DND-41 (cell line): ENCODE measurements at places on chromosomes 1 and 21.

- no peak for DNase-seq
Observed at GRCh38 chr1:165316153-165316772, 40.3 kb downstream of the LMX1A start.

GRCh38 chr1:63640633-63641567, 47.7 kb downstream of the PGM1 start:
- no peak for DNase-seq

DNA sequence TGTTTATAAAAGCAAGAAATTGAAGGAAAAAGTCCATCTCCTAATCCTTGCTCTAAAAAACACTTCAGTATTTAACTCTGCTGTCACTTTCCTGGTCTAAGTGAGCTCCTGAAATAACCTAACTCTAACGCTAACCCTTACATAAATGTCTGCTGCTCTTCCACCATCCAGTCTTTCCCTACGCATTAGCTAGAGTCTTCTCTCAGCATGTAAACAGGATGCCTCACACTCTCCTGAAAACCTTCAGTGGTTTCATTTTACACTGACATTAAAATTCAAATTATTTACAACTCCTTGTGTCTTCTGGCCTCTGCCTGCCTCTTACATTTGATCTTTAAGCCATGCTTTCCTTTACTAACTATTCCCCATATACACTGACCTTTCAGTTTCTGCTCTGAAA, 697.6 kb upstream of the CXADR start:
- no peak for DNase-seq

DNA sequence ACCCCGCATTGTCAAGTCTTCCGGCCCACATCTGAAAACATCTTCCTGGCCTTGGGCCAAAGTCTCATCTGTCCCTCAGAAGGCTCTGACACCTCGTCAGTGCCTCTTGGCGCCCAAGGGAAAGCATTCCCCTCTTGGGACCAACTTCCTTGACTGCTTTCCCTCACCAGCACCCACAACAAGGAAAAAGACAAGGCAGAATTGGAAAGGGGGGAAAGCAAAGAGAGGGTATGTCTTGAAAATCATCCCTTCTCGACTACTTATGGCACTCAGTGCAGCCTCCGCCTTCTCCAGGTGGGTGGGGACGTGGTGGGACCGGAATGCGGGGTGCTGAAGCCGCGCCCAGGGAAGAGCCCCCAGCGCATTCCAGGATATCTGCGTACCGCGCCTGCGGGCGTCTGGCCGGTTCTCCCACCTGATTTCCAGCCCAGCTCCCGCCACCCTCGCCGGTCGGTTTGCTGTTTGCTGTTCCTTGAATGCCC, 554 bp upstream of the SLC39A1 start:
- no peak for DNase-seq

DNA sequence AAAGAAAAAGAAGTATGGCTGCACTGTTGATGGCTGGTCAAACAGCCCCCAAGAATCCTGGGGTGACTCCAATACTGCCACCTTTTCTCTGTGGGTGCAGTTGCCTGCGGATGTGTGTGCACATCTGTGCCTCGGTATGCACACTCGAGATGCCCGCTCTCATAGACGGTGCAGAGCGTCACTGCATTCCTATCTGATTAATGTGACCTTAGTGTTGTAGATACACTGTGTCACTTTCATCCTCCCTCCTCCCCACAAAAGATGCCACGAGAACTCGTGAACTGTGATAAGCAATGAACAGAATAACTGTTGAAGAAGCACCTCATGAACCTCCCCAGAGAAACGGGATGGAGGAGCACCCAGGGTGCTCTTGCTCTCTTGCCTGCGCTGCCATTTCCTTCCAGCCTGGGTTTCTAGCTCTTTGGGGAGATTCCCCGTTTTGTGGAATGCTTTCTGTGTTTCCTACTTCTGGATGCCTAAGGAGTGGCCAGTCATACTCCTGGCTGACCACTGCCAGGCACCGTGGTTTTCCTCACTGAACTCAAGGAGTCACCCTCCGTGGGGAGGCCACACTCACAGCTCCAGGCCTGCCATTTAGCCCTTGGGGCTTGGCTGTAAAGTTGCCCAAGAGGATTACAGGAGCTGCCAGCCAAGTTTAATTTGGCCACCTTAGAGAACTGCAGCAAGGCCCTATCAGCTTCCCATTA, 32.0 kb downstream of the NTPCR start:
- no peak for DNase-seq

DNA sequence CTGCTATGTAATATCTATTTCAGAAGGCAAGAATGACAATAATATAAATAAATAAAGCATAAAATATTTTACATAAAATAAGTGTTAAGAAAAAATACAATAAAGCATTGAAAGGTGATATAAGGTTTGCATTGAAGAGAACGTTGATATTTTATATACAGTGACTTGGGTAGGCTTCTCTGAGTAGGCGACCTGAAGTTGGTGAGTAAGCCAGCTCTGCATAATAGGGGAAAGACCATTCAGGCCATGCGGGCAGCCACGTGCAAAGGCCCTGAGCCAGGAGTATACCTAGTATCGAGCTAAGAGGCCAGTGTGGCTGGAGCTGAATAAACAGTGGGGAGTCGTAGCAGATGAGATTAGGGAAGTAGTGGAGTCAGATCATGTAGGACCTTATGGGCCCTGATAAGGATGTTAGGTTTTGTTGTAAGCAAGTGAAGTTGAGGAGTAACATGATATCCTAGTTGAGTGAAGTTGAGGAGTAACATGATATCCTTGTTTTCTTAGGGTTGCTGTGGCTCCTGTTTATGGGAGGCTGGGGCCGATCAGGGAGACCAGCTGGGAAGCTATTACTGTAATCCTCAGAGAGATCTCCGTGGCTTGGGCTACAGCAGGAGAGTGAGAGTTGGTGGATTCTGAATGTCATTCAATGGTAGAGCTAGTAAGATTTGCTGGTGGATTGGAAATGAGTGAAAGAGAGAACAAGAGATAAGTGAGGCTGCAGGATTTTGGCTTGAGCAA, 22.0 kb downstream of the KCNK1 start:
- DNase-seq: no peak

DNA sequence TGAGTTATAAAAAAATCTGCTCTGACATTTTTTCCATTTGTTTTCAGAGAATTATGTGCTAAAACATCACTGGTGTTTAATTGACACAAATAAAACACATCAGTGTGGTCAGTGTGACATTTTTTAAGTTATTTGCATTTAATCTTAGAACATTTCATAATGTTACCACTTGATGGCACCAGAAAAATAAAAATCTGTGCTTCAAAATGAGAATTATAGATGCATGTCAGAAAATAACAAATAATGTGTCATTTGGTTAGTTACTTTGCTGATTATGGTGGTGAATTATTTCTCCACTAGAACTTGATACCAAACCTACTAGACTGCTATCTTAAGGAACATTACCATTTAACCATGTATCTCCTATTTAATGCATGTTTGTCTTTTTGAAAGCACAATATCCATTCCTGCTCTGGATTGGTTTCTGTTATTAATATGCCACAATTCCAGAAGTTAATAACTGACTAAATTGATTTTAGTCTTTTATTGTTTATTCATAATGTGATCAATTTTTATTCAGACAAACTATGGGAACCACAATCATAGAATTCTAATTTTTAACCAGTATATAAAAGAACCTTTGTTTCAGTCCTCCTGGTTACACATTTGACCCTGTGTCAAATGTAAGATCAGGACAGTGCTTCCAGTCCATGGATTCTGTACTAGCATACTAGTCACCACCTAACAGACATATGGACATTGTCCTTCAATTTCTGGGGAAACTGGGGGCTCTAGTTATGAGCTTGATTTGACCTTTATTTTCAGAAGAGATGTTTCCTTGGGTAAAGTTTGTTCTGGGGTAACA, 81.0 kb downstream of the RPS6KC1 start:
- DNase-seq: no peak

- DNase-seq: no peak
Observed at GRCh38 chr21:17513214-17514123, 626 bp downstream of the CXADR start.

DNA sequence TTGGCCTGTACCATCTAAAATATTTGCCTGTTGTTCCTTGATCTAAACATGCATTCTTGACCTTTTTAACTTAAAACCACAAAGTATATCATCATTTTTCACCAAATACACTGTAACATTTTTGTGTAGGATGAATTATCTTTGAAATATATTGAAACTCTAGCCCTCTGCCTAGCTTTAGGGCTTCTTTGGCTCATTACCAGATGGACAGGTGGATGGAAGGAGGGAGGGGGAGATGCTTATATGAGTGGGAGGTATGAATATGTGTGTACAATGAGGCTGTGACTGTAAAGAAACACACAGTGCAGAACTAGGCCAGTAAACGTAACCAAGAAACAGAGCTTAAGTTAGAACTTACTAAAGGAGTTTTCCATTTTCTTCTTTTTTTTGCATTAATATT, 118.5 kb downstream of the ESRRG start:
- DNase-seq: no peak

GRCh38 chr1:225479996-225480720, 52.3 kb upstream of the LBR start:
- no peak for DNase-seq

DNA sequence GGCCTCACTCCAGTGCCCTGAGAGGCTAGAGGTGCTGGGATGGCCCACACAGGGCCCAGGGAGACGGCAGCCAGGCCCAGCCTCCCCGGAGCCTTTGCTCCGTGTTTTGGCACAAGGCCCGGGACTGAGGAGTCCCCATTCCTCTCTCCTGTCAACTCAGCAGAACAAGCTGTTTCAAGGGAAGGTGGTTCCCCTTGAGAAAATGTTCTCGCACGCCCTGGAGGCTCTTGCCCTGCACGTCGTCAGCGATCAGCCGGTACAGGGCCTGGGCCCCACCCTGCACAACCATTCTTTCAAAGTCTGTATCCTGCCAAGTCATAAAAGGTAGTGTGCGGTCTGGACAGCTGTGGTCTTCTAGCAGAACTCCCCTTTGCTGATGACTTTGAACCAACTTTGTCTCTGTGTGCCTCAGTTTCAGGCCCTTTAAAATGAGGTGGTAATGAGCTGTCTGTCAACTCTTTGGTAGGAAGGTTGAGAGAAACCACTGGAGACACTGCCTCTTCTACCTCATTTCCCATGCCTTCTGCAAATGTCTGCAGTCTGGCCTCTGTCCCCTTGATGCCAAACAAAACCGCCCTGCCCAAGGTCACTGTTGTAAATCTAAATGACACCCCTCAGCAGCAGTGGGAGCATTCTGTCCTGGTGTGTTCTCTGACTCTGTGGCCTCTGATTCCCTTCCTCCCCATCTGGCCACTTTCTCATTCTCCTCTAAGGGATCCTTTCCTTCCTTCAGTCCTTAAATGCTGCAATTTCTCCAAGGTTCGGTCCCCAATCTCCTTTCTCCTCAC, 138.6 kb upstream of the JUN start:
- DNase-seq: no peak

DNA sequence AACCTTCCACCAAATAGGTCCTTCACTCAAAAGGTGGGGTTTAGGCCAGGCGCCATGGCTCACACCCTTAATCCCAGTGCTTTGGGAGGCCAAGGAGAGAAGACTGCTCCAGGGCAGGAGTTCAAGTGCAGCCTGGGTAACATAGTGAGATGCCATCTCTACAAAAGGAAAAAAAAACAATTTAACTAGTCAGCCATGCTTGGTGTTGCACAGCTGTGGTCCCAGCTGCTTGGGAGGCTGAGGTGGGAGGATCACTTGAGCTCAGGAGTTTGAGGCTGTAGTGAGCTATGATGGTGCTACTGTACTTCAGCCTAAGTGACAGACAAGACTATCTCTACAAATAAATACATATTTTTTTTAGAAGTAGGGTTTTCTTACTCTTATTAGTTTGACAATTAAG, 617.5 kb downstream of the KIF26B start:
- DNase-seq: no peak

DNA sequence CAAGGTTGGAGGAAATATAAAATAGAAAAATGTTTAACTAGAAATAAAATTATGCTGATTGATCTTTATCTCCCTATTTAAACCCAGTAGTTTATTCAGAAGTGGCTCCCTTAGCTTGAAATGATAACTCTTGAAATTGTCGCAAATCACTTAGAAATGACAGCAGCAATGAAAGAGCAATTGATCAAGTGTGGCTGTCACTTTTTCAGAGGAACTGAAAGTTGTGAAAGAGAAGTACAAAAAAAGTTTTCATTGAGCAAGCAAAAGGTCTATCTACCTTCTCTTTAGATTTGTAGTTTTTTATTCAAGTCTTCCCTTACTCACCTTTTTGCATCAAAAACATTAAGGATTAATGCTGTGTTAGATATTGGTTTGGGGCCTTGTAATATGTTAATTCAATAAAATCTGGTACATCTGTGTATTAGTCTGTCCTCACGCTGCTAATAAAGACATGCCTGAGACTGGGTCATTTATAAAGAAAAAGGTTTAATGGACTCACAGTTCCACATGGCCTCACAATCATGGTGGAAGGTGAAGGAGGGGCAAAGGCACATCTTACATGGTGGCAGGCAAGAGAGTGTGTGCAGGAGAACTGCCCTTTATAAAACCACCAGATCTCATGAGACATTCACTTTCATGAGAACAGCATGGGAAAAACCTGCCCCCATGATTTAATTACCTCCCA, 48.3 kb downstream of the LRRC8C start:
- DNase-seq: no peak

DNA sequence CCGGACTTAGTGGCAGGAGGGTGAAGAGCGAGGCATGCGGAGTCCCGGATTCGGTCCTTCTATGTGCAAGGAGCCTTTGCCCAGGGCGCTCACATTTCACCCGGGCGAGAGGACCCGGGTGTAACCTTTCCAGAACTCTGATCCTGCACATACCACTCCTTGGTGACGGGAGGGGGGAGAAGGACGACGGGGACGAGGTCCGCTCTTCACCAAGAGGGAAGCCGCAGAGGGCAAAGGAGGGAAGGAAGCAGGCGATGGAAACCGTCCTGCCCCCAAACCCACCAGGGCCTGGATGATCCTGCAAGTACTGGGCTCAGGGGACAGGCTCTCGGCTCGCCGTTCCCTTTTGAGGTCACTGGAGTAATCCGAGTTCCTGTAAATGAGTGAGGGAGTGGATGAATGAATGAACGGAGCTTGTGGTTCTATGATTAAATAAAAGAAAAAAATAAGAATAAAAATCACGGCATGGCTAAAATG, 993 bp downstream of the SYPL2 start:
- DNase-seq: no peak

- no peak for DNase-seq
Observed at GRCh38 chr21:37677006-37677405, 239.3 kb downstream of the KCNJ6 start.

DNA sequence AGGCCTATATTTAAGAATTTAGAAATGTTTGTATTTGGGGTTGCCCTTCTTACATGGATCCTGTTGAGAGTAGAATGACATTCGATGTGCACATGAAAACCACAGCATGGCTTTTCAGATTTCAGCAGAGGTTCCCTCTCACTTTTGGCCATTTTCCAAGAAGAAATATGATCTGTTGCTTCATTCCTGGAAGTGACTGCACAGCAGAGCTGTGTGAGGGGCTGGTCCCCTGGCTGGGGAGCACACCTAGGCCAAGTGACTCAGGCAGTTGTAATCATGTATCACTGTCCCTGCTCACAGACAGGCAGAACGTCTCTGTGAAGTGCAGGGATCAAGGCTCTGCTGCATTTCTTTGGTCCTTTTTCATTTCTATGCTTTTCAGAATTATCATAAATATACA, 32.3 kb downstream of the AGT start:
- no peak for DNase-seq
